ENCODE measurements at places on chromosomes 2 and 18.

GRCh38 chr18:9191658-9192256, 55.2 kb downstream of the ANKRD12 start:
- no peak for DNase-seq

GRCh38 chr2:223319601-223320000, 267.6 kb downstream of the KCNE4 start:
- DNase-seq = no peak

DNA sequence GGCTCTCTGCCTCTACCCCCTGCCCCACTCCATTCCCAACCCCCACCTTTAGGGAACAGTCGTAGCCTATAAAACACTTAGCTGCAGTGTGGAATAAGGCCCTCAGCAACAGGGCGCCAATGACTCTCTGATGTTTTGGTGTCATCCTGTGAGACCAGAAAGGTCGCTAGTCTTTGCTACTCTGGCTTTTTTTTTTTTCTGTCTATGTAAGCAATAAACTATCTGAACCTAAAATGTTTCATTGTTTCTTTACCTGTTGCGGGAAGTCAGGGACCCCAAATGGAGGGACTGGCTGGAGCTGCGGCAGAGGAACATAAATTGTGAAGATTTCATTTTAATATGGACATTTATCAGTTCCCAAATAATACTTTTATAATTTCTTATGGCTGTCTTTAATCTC, 154.6 kb downstream of the COPS8 start:
- no peak for DNase-seq

DNA sequence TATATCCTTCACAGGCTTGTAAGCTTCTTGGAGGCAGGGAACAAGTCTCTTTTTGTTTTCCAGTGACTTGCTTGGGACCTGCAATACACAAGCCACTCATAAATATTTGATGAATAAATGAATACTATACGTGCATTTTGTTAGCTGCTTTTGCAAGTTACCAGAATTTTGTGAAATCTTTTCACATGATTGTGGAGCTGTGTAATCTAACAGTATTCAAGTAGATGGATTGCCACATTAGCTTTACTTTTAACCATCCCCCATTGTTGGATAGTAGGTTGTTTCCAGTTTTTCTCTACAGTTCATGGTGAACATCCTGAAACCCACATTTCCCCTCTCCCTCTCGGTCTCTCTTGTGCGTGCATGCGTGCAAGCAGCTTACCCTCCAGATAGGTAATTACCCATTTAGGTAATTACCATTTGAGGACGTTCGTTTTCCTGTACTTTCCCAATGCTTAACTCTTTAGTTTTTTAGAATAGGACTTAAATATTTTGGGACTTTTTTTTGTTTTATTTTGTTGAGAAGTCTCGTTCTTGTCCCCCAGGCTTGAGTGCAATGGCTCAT, 12.5 kb downstream of the ZNF407 start:
- DNase-seq = no peak

DNA sequence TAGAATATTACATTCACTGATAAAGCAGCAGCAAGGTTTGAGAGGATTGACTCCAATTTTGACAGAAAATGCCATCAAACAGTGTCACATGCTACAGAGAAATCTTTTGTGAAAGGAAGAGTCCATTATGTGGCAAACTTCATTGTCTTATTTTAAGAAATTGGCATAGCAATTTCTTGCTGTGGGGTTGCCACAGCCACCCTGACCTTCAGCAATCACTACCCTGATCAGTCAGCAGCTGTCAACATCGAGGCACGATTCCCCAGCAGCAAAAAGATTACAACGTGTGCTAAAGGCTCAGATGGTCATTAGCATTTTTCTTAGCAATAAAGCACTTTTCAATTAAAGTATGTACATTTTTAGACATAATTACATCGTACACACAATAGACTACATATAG, 74.7 kb downstream of the PRKCE start:
- DNase-seq = no peak
